CD4-positive, alpha-beta T cell treated with Interleukin-6 at 100 ng/mL for 8 hours (primary cell): ENCODE measurements at places on chromosomes 2 and 18.

DNA sequence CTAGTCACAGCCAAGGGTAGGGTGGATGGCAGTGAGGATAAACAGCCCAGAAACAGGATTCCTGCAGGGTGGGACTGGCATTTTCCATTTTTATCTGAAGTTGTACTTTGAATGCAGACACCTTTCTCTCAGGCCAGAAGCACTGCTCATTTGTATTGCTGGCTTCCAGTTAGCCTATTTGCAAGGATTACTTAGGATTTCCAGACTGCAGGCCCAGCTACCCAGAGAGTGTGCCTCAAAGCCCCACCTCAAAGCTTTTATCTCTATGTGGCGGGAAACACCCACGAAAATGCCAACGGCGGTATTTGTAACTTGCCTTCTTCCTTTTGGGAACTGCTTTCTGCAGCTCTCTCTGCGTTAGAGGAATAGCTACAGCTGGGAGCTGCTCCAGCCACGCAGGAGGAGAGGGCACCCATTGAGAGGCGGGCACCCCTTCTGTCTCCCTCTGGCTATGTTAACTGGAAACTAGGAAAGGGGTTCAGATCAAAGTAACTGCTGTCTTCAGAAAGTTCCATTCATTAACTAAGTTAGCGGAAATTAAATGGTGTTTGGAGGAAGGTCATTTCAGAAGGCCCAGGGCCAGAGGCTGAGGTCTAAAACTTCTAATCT, 144.9 kb downstream of the TGIF1 start:
- peak; percentile 22 for DNase-seq

DNA sequence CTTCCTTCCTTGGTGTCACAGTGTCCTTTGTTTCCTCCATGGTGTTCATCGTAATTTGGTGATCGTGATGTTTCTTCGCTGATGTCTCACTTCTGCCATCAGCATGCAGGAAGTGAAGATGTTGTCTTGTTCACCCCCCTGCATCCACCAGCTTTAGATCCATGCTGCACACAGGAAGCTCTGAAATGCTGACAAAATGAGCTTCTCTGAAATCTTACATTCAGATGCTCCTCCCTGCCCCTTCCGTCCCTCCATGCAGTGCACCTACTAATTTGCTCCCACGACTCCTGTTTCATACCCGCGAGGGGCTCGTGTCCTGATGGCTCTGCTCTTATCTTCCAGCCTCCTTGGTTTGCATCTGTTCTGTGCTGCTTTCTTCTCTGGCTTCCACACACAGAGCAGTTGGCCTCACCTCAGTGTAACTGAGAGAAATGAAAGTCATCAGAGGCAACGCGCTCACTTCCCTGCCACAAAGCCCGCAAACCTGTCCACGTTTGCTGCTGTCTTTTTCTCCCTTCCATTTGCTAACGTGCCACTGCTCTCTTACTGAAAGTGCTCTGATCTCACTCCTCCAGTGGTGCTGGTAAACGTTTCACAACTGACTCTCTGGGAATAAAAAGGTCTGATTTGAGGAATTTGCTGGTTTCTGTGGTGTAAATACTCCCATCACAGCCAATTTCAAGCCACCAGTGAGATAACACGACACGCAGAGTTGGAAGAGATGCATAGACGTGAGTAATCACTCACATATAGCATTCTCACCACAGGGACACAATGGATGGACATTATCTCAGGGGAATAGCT, 41.0 kb upstream of the MGAT4A start:
- peak; percentile 85 for DNase-seq

DNA sequence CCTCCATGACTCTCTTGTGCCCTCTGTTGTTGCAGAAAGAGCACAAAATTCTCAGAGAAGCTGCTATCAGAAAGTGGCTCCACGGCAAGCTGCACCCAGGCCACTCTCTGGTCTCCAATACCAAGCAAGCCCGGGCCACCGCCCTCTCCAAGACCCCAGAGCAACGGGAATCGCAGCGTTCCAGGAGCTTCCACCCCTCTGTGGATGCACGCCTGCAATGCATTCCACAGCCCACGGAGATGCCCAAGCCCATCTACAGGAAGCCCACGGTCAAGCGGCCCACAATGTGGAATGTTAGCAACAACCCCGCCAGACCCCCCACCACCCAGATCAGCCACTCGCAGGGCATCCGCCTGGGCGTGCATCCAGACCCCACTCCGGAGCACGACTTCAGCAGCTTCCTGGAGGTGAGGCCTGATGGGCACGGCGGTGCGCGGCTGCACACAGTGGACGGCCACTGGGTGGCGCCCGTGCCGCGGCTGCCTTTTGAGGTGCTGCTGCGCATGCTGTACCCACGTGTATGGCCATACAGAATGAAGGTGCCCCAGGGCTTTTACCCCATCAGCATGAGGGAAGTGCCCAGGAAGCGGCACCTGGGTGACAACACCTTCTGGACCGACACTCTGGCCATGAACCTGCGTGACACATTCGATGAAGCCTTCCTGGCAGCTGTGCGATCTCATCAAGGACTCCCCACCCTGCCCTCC, 6.3 kb downstream of the ANKRD53 start:
- peak; percentile 79 for DNase-seq

DNA sequence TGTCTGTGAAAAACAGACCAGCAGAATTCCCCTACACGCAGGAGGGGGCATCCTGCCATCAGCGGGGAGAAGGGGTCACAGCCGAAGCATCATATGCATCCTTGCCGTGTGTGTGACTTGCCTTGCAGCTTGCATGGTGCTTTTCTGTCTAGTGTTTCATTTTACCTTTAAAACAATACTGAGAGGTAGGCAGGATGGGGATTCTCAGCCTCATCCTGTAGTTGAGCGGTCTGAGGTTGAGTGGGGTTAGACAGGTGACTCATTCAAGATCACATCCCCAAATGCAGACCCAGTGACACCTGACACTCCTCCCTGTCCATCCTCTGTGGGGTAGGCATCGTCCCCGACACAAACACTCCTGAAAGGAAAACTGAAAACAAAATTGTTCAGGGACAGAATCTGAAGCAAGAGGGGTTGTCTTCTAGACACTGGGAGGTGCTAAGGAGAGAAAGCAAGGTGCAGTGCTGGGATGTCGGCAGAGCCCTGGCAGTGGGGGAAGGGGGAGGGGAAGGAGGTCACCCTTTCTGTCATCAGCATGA, 7.9 kb downstream of the ARL4C start:
- peak; percentile 83 for DNase-seq

- no peak for DNase-seq
Measured at GRCh38 chr2:108297436-108298141, 8.9 kb downstream of the SULT1C2 start.

DNA sequence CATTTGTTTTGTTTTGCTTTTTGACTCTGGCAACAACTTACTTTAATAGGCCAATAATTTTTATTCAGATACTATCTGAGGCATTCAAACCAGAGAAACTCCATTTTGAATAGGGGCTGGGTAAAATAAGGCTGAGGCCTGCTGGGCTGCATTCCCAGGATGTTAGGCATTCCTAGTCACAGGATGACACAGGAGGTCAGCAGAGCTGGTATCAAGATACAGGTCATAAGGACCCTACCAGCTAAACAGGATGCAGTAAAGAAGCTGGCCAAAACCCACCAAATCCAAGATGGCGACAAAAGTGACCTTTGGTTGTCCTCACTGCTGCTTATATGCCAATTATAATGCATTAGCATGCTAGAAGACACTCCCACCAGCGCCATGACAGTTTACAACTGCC, 102.2 kb upstream of the XPO1 start:
- no peak for DNase-seq

GRCh38 chr2:198913394-198914152, 544.2 kb downstream of the SATB2 start:
- no peak for DNase-seq

DNA sequence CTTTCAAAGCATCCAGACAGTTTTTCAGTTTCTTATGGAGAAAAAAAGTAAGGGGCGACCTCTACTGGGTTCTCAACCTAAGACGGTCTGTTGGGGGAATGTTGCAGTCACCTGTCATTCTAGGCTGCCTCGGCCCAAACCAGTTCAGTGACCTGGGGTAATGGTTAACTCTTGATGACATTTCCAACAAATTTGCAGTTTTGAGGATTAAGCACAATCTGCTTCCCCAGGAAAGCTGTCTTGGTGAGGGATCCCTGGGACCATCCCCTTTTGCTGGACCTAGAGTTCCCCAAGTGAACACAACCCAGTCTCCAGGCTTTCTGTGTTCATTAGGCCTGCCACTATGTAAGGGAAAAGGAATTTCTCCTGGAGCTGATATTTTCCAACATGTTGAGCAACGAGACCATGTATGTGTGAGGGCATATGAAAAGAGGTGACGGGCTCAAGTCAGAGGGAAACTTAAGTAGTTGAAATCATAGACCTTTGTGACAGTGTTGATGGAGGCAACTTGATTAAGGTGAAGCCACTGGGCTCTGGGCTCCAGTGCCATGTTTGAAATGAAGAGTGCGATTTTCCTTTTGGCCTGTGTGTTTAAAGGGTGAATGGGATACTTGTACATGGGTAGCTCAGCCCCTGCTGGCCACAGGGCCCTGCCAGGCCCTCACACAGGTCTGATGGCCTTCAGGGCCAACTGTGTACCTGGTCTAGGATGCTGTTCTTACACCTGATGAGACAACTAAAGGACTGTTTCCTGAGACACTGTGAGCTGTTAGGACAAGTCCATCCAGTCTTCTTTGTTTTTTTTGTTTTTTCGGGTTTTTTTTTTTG, 27.0 kb downstream of the FOSL2 start:
- no peak for DNase-seq

- DNase-seq: no peak
Measured at GRCh38 chr2:7604456-7604855, 687.2 kb downstream of the RNF144A start.

DNA sequence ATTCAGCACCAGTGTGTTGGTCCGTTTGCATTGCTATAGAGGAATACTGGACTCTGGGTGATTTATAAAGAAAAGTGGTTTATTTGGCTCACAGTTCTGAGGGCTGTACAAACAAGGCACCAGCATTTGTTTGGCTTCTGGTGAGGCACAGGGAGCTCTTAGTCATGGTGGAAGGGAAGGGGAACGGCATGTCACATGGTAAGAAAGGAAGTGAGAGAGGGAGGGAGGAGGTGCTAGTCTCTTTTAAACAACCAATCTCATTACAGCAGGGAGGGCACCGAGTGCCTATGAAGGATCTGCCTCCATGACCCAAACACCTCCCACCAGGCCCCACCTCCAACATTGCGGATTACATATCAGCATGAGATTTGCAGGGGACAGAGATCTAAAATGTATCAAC, 143.9 kb upstream of the DLX2 start:
- DNase-seq: no peak

DNA sequence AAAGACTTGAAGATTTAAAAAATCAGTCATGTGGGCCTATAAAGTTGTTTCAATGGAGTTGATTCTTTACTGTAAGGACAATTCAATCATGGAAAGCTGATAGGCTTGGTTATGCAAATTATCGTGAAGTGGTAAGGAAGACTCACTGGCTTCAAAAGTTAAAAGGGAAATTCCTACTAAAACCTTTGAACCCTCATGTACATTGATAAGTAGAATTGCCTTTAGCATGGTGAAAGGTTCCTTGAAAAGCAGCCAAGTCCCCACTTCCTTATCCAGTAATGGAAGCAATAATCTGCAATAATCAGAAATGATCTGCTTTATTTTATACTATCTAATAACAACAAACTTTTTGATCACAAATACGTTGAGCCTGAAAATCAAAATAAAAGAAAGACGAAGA, 14.4 kb upstream of the CCL20 start:
- DNase-seq: no peak

GRCh38 chr18:75500545-75500944, 73.0 kb upstream of the SMIM21 start:
- no peak for DNase-seq

- no peak for DNase-seq
Measured at GRCh38 chr2:47631792-47632398, 151.1 kb upstream of the MSH6 start.

- no peak for DNase-seq
Measured at GRCh38 chr2:222297600-222297935, 1.2 kb downstream of the PAX3 start.

- DNase-seq: no peak
Measured at GRCh38 chr2:221112744-221113143, 459.4 kb downstream of the EPHA4 start.

- no peak for DNase-seq
Measured at GRCh38 chr18:53745224-53745967, 479.1 kb downstream of the MBD2 start.

- DNase-seq: no peak
Measured at GRCh38 chr2:26444236-26444635, 33.7 kb downstream of the OTOF start.

DNA sequence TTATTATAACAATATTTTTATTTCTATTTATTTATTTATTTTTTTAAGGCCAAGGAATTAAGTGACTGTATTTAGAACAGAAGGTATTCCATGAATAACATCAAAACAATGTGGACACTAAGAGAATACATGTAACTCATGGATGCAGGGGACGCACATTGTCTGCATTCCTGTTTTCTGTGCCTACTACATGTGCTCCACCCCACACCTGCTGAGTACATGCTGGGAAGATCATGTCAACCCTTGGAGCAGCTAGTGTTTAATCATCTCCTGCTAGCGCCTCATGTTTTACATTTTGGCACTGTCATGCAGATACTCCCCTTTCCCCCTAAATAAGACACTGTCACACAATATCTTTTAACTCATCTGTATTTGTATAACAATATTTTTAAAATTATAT, 29.3 kb downstream of the DPYSL5 start:
- DNase-seq: no peak

DNA sequence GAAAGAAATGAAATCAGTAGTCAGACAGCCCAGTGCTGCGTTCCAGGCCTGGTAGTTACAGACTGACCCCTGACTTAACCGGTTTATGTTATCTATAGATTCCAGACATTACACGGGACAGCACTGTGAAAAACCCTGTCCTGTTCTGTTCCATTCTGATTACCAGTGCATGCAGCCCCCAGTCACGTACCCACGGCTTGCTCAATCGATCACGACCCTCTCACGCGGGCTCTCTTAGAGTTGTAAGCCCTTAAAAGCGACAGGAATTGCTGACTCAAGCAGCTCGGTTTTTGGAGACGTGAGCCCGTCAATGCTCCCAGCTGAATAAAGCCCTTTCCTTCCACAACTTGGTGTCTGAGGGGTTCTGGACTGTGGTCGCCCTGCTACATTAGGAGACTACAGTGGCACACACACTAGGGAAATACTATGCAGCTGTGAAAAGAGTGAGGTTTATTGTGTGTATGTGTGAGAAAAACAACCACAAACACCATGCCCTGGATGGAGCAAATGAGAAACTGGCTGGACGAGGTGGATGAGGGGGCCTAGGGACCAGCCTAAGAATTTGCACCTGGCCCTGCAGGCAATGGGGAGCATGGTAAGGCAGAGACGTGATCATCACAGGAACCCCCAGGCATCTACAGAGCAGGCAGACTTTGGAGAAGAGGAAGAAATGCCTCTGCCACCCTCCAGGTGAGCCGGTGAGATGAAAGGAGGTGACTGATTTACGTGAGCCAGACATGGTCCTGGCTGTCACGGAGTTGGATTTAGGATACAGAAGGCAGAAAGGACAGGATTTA, 49.1 kb upstream of the SEMA4C start:
- DNase-seq: no peak

GRCh38 chr2:235806986-235807750, 313.3 kb downstream of the AGAP1 start:
- DNase-seq: no peak
